Thoracic aorta (tissue), 2 donors: ENCODE measurements at places on chromosomes 13 and 19. TPM values are rescaled to one million over a fixed set of nuclear protein-coding genes. Genes with fewer than 3 reads are reported as not detected.

The CLEC17A gene
- not detected for total RNA-seq

The GNA15 gene
- total RNA-seq, result 14.0 TPM

The PEAK3 gene
- total RNA-seq, result 3.0 TPM

The KASH5 gene
- not detected for total RNA-seq

The NOVA2 gene
- 6.4 TPM for total RNA-seq

The NLRP11 gene
- total RNA-seq, result not detected

The PNMA8B gene
- total RNA-seq, result 4.4 TPM

The GZMM gene
- not detected for total RNA-seq

The CEACAM3 gene
- not detected for total RNA-seq

The RNF6 gene
- total RNA-seq, result 22.6 TPM

The PTPRH gene
- total RNA-seq, result 1.1 TPM

The CRLF1 gene
- total RNA-seq, result 85.9 TPM

The CLIP3 gene
- 21.3 TPM for total RNA-seq

The F2RL3 gene
- 5.4 TPM for total RNA-seq

The WDR88 gene
- total RNA-seq, result not detected

The NMRK2 gene
- total RNA-seq, result 1.8 TPM

The OR1I1 gene
- not detected for total RNA-seq

The SIGLECL1 gene
- total RNA-seq, result not detected

The FAAP24 gene
- total RNA-seq, result not detected

The PGLYRP2 gene
- not detected for total RNA-seq

The ZNF835 gene
- total RNA-seq, result 14.5 TPM

The ZNF253 gene
- 9.0 TPM for total RNA-seq

The MEX3D gene
- 26.4 TPM for total RNA-seq

The OR4F17 gene
- total RNA-seq, result not detected

The CCDC70 gene
- not detected for total RNA-seq

The B3GNT8 gene
- 4.2 TPM for total RNA-seq

The GJB2 gene
- total RNA-seq, result 0.27 TPM

The RUBCNL gene
- total RNA-seq, result 7.3 TPM

The DACT3 gene
- total RNA-seq, result 138 TPM

The PLK5 gene
- total RNA-seq, result not detected

The PALM3 gene
- not detected for total RNA-seq

The SIAH3 gene
- not detected for total RNA-seq
